ENCODE measurements at places on chromosomes 3 and 15.
A peak's percentile ranks its signal among the peaks of the same experiment; 100 is the strongest.

DNA sequence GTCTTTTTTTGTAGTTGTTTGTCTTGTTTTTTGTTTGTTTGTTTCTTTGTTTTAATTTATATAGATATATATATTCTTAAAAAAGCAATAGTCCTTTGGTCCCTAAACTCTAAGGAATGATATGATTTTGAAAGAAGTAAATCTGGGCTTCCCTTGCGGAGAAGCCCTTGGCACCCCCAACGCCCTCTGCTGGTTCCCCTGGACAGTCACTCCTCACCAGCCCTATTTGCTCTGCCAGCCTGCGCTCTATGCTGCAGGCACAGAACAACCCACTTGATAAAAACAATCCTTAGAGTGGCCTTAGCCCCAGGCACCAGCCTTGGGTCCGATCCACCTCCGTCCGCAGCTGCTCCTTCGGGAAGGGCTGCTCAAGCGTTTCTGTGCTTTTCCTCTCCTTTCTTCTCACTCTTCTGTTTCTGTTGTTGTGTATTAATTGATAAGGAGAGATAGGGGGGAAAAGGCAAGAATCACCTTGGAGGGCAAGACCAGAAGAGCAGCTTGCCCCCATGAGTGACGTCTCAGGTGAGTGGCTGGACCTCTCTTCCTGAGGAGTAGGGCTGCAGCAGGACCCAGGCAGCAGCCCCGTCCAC, 13.7 kb upstream of the PARP6 start:
- no peaks in the 10 kb centered on the region for H3K36me3 ChIP-seq
- DNase-seq, result peak; percentile 31
- no peaks in the 10 kb centered on the region for H3K4me1 ChIP-seq
- no peak overlapping the region for H3K4me3 ChIP-seq

GRCh38 chr3:86152620-86153019, 838.3 kb downstream of the VGLL3 start:
- H3K36me3 ChIP-seq, result no peaks in the 10 kb centered on the region
- H3K27me3 ChIP-seq, result no peaks in the 10 kb centered on the region
- H3K4me3 ChIP-seq, result no peak overlapping the region
- no peaks in the 10 kb centered on the region for H3K4me1 ChIP-seq

DNA sequence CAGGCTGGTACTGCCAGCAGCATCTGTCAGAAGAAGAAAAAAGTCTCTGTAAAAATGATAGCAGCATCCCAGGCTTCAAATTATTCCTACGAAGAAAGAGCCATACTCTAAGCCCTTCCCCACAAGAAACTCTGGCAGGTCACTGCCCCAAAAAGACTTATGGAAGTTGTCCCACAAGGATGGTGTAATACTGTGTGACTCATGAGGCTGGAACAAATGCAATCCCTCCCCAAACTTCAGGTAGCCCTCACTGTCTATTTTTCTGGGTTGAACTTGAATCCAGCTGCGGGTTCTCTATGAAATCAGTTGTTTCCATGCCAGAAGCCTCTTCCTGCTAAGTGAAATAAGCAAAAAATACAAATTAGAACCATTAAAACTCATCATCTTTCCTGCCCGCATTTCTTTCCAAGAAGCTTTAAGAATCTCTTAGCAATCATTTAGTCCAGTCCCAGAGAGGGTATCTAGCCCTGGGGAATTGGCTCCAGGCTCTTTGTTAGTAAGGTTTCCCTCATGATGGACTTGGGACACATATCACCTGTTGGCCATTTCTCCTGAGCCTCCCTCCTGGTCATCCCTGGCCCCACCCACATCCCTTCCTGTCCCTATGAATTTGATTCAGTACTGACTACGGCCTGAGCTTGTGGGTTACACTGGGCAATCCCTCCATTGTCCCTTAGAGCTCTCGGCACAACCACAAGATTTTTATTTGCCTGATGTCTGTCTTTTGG, 51.7 kb downstream of the FAM174B start:
- H3K36me3 ChIP-seq, result no peaks in the 10 kb centered on the region
- H3K27me3 ChIP-seq, result no peaks in the 10 kb centered on the region
- peaks cover 5% of the 10 kb centered on the region for H3K4me1 ChIP-seq
- H3K4me3 ChIP-seq, result no peak overlapping the region
- no peak overlapping the region for H3K27ac ChIP-seq

DNA sequence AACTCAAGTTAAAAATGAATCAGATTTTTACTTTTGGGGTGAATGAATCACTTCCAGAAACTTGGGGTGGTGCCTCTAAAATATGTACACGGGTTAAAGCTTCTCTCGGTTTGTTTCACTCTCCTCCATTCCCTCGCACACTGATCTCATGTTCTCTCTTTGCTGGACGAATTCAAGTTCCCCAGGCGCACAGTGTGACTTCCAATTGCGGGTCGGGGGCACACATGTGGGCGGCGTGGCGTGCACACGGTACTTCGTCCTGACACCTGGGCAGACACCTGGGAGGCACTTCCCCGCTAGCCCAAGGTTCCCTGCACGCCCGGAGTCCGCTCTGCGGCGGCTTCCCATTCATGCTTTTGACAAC, 692 bp downstream of the SCAANT1 start:
- H3K27ac ChIP-seq, result peak overlapping the region; percentile 98
- H3K4me3 ChIP-seq, result peak overlapping the region; percentile 79
- peaks cover 3% of the 10 kb centered on the region for H3K4me1 ChIP-seq
- DNase-seq, result no peak
- H3K27me3 ChIP-seq, result no peaks in the 10 kb centered on the region

DNA sequence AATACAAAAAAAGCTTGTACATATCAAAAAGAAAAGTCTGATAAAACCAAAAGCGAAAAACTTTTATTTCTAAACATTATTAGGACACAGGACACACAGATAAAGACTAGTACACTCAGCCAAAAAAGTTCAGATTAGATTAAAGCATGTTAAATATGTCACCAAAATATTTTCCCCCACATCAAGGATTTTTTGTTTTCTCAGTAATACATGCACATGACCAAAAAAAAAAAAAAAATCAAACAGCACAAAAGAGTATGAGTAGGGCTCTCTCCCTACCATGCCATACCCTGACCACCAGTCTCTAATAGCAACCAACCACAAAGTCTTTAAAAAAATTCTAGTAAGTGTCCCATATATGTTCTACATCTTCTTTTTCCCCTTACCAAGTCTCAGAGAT, 77.4 kb downstream of the LRRFIP2 start:
- no peaks in the 10 kb centered on the region for H3K27me3 ChIP-seq
- H3K4me3 ChIP-seq, result no peak overlapping the region
- H3K4me1 ChIP-seq, result no peaks in the 10 kb centered on the region
- no peak for DNase-seq
- no peaks in the 10 kb centered on the region for H3K36me3 ChIP-seq

GRCh38 chr3:64399205-64399800, 174.0 kb upstream of the PRICKLE2 start:
- no peaks in the 10 kb centered on the region for H3K27me3 ChIP-seq
- peak; percentile 46 for DNase-seq
- no peak overlapping the region for H3K27ac ChIP-seq
- no peak overlapping the region for H3K4me3 ChIP-seq
- no peaks in the 10 kb centered on the region for H3K4me1 ChIP-seq

GRCh38 chr3:54939557-54940300, 11.9 kb upstream of the LRTM1 start:
- H3K27me3 ChIP-seq, result no peaks in the 10 kb centered on the region
- no peak overlapping the region for H3K4me3 ChIP-seq
- H3K27ac ChIP-seq, result no peak overlapping the region
- no peaks in the 10 kb centered on the region for H3K4me1 ChIP-seq

- H3K36me3 ChIP-seq, result no peaks in the 10 kb centered on the region
- H3K27ac ChIP-seq, result no peak overlapping the region
- no peaks in the 10 kb centered on the region for H3K27me3 ChIP-seq
- H3K4me3 ChIP-seq, result no peak overlapping the region
- no peak for DNase-seq
These were observed 199.5 kb downstream of the TBC1D2B start for GRCh38 chr15:77877869-77878577.

DNA sequence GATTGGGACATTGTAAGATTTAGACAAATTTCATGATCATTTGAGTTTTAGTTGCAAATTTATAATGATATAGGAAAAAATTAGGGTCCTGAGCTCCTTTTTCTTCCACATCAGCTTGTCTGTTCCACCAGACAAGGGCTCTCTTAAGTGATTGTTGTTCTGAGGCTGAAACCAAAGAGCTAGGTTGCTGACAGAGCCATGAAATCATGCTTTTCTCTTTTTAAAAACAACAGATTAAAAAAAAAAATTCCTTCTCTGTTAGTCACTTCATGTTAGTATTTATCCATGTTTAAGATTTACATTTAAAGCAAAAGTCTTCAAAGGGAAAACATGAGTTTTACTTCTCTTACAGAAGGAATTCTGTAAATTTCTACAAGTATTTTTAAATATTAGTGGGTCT, 56.8 kb downstream of the ATP2C1 start:
- H3K4me3 ChIP-seq, result no peak overlapping the region
- no peaks in the 10 kb centered on the region for H3K4me1 ChIP-seq
- no peaks in the 10 kb centered on the region for H3K27me3 ChIP-seq
- no peak overlapping the region for H3K27ac ChIP-seq
- H3K36me3 ChIP-seq, result no peaks in the 10 kb centered on the region

DNA sequence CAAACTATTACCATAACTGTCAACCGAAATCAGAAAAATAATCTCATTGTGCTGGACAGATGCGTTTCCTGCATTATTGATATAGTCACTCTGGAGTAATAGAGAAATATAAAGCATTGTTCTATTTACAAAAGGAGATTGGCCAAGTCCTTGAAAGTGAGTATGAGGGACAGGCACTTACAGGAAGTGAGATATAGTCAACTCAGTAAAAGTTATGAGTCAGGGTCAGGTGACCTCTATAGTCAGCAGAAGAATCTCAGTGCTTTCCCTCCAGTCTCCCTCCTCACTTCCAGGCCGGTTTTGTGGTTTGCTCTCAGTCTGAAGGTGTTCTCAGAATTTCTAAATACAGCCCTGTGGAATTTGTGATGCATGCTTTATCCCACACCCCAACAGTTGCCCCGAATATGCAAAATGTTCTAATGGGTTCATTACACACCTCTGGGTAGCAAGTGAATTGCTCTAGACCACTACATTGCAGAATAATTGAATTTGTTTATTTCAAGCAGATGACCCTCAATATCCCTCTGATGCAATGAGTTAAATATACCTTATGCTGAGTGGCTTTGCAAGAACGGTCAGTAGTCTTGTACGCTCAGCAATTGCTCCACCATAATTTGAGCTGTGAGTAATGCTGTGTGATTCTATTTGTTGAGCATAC, 787.7 kb downstream of the MCTP2 start:
- H3K27me3 ChIP-seq, result no peaks in the 10 kb centered on the region
- no peaks in the 10 kb centered on the region for H3K4me1 ChIP-seq
- no peaks in the 10 kb centered on the region for H3K36me3 ChIP-seq
- no peak for DNase-seq

DNA sequence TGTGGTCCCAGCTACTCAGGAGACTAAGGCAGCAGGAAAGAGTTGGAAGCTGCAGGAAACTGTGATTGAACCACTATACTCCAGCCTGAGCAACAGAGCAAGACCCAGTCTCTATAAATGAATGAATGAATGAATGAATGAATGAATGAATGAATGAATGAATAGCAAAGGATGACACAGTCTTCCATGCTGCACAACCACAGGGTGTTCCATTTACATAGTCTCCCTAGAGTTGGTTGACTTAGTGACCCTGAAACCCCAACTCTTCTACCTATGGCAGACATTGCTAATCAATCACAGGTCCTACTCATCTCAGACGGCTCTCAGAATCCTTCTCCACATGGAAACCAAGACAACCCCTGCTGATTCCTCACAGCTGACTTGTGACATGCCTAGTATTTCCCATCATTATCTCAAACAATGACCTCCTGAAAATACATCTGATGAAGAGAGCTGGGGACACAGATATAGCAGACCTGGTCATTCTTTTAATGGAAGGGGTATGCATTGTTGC, 2.1 kb downstream of the IQCF5 start:
- no peaks in the 10 kb centered on the region for H3K4me1 ChIP-seq
- H3K27me3 ChIP-seq, result no peaks in the 10 kb centered on the region
- H3K36me3 ChIP-seq, result no peaks in the 10 kb centered on the region

DNA sequence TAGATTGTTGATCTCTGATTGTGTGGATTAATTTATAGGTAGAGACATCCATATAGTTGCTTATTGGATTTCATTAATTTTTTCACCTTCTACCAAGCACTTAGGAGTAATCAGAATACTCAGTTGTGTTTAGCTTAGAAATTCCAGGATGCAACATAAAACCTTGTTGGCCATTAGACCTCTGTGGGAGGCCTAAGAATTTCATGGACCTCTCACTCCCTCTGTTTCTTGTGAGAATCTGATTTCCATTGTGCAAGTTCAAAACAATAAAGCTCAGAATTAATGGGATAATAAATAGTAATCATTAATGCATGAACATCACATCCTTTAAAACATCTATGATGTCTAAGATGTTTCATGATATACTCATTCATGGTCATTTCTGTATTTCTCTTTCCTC, 332.4 kb downstream of the GRM7 start:
- no peaks in the 10 kb centered on the region for H3K27me3 ChIP-seq
- no peak overlapping the region for H3K27ac ChIP-seq
- no peaks in the 10 kb centered on the region for H3K4me1 ChIP-seq
- no peak overlapping the region for H3K4me3 ChIP-seq
- H3K36me3 ChIP-seq, result no peaks in the 10 kb centered on the region

GRCh38 chr15:27638958-27639357, 460.2 kb downstream of the OCA2 start:
- H3K36me3 ChIP-seq, result no peaks in the 10 kb centered on the region
- H3K4me1 ChIP-seq, result no peaks in the 10 kb centered on the region
- no peak for DNase-seq
- H3K4me3 ChIP-seq, result no peak overlapping the region

GRCh38 chr3:136546720-136547119, 205.5 kb downstream of the STAG1 start:
- H3K27me3 ChIP-seq, result no peaks in the 10 kb centered on the region
- no peak overlapping the region for H3K4me3 ChIP-seq
- H3K36me3 ChIP-seq, result no peaks in the 10 kb centered on the region
- H3K4me1 ChIP-seq, result no peaks in the 10 kb centered on the region
- H3K27ac ChIP-seq, result no peak overlapping the region

DNA sequence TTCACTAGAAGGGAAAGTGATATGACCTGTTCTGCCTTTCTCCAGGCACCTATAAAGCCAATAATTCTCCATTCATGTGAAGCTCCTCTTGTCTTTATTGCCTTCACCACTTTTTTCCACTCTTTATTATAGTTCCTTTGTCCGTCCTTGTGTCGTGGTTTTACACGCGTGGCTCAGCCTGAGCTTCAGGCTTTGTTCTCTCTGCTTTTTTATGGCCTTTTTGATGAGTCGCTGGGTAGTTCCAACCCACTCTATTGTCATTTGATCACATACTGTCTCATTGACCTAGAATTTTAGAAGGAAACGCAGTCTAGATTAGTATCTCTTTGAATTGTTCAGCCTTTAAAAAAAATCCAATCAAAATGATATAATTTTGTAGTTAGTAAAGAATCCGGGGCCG, 403.2 kb downstream of the PTPRG start:
- no peaks in the 10 kb centered on the region for H3K4me1 ChIP-seq
- no peaks in the 10 kb centered on the region for H3K36me3 ChIP-seq
- no peak overlapping the region for H3K27ac ChIP-seq
- H3K27me3 ChIP-seq, result no peaks in the 10 kb centered on the region
- H3K4me3 ChIP-seq, result no peak overlapping the region

- H3K27ac ChIP-seq, result no peak overlapping the region
- no peak for DNase-seq
- no peaks in the 10 kb centered on the region for H3K36me3 ChIP-seq
These were observed 77.1 kb upstream of the MFGE8 start for GRCh38 chr15:88990185-88990679.
